ENCODE measurements at places on chromosomes 3 and 15.

GRCh38 chr3:139016430-139017048 is 4.2 kb downstream of the PRR23B start:
- no peak for DNase-seq

- no peak for DNase-seq
Measured at GRCh38 chr15:85491691-85492090, 111.3 kb downstream of the AKAP13 start.

DNA sequence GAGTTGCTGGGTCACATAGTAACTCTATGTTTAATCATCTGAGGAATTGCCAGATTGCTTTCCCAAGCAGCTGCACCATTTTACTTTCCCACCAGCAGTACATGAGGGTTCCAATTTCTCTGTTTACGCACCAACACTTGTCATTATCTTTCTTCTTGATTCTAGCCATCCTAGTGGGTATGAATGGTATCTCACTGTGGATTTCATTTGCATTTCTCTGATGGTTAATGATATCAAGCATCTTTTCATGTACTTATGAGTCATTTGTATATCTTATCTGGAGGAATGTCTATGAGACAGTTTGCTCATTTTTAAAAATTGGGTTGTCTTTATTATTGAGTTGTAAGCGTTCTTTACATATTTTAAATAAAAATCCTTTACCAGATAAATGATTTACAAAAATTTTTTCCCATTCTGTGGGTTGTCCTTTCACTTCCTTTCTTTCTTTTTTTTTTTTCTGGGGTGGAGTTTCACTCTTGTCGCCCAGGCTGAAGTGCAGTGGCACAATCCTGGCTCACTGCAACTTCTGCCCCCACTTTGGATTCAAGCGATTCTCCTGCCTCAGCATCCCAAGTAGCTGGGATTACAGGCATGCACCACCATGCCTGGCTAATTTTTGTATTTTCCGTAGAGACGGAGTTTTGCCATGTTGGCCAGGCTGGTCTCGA is 8.9 kb upstream of the SGO1 start:
- no peak for DNase-seq

- DNase-seq: no peak
Measured at GRCh38 chr3:151387432-151387831, 2.9 kb upstream of the P2RY12 start.

DNA sequence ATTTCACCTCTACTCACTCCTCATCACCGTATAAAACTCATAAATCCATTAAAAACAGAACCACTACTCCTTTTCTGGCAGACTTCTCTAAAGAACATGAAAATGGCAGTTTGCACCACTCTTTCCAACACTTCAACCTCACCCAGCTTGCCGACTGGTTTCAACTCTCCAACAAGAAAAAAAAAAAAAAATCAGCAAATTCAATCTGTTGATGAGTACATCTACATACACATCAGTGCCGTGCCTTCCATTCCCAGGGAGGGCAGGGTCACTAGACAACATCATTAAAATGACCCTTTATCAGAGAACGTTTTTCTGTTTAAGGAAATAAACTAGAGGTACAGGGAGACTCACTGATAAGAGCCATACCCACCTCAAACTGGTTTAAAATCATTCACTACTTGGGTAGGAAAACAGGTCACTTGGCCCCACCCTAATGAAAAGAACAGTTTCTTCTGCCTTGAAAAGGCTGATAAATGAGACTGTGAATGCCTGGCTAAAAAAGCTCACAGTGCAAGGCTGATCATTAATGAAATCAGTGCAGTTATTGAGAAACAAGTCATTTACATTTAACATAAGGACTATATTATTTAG is 6.0 kb downstream of the ANXA2 start:
- DNase-seq: no peak

Data from stimulated activated CD8-positive, alpha-beta memory T cell treated with anti-CD3 and anti-CD28 coated beads, Interleukin-15, amount 100 ng/mL, for 4 hours (primary cell).